ENCODE measurements at places on chromosomes 12 and 14.

DNA sequence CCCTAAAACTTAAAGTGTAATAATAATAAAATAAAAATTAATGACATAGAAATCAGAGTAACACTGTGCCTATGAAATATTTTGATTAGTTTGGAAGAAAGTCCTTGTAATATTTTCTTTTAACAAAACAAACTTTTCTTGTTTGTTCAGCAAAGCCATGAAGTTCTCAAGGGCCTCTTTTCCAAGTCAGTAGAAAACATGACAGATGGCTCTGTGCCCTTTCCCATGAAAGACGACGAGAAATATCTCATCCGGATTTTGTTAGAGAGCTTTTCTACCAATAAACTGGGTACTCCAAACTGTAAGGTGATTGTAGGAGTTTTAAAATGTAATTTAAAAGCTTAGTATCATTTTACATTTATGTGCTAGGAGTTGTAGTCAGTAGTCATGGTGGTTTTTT is 54.5 kb upstream of the ASPG start:
- no peak for DNase-seq

GRCh38 chr14:73333031-73333430 is 95.7 kb downstream of the PAPLN start:
- DNase-seq: no peak

DNA sequence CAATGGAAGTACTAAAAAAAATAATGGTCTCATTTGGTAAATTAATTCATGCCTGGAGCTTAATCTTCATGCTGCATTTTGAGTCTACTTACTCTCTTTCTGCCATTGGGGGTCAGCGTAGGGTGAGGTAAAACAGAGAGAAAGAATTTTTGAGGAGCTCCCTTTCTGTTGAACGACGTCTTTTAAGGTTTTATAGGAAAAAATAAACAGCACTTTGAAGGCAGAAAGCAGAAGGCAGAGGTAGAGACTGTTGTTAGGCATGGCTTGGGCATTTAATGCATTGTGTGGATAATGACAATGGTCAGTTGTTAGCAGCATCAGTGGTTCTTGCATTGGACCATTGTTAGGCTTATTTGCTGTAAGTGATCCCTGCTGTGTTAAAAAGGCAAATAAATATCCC is 557.2 kb upstream of the STXBP6 start:
- no peak for DNase-seq

DNA sequence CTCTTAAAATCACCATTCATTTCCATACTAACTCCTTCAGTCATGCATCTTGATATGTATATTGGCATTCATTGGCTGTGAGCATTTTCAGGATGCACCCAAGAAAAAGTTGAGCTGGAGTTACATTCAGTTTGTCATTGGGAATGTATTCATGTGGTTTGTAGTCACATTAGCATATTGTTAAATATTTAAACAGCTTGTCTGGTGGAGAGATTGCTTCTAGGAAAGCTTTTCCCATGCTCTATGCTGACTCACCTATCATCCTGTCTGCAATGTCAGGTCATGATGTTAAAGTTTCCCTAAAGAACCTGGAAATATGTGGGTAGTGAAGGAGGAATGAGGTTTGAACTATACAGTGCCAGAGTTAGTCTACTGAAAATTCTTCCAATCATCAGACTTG is 583.6 kb downstream of the GALC start:
- no peak for DNase-seq

DNA sequence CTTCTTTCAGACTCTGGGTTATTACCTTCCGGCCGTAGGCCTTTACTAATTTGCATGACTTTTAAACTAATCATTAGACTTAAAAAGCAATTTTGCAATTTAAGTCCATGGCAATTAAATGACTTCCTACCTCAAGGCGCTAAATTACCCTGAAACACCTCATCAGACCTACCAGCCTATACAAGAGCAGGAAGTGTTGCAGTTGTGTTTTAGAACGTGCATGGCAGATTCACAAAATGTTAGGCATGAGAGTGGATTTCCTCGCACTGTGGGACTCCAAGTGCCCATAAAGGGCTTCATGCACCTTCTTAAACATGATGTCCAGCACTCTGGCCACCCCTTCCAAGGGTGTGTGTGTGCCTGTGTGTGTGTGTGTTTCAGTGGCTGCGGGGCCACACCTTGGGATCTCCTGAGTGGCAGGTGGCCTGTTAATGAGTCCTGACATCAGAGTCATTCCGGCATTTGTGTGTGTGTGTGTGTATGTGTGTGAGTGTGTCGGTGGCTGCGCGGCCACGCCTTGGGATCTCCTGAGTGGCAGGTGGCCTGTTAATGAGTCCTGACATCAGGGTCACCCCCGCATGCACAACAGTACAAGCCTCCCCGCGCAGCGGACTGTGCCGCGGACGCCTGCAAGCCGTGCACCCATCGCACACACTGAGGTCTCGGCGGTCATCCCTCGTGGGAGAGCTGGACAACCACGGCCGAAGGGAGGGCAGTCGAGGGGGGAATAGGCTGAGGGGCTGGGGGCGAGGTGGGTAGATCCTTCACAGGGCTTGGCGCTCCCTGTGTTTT is 900 bp downstream of the C2CD5 start:
- DNase-seq: peak; percentile 75

- DNase-seq: no peak
Measured at GRCh38 chr12:22310275-22310674, 24.2 kb downstream of the ST8SIA1 start.

DNA sequence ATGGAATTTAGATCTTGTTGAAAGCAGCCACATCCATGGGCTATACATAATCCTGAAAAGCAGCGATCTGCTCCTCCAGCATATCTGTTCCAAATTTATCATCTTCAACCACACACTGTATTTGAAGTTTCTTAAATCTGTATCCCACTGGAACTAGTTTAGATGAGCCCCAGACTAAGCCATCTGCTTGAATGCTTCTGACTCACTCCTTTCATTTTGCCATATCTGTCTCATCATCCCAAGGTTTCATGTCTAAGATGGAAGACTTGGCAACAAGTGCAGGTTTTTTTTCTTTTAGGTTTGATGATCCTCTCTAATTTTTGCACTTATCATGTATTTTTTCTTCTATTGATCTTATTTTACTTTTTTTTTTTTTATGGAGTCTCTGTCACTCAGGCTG is 54.4 kb upstream of the TMEM263 start:
- DNase-seq: no peak

- no peak for DNase-seq
Measured at GRCh38 chr12:113955109-113955970, 10.8 kb downstream of the RBM19 start.

GRCh38 chr14:45641541-45641940 is 388.5 kb upstream of the MIS18BP1 start:
- DNase-seq: no peak

GRCh38 chr12:87444039-87444438 is 585.2 kb downstream of the C12orf50 start:
- DNase-seq: no peak

DNA sequence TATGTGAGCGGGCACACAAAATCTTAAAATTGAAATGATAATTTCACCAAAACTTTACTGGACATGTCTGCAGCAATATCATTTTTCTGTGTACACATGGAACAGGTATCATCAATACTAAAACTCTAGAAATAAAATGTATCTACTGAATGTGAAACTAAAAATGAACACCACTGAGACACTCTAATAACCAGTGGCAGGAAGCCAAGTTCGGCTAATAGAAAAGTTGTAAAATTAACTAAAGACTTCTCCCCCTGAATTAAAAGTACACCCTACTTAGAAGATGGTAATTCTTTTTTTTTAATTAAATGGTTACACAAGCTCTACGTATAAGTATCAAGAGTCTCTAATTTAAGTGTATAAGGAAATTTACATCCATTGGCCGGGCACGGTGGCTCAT is 227.2 kb downstream of the MED13L start:
- DNase-seq: no peak

DNA sequence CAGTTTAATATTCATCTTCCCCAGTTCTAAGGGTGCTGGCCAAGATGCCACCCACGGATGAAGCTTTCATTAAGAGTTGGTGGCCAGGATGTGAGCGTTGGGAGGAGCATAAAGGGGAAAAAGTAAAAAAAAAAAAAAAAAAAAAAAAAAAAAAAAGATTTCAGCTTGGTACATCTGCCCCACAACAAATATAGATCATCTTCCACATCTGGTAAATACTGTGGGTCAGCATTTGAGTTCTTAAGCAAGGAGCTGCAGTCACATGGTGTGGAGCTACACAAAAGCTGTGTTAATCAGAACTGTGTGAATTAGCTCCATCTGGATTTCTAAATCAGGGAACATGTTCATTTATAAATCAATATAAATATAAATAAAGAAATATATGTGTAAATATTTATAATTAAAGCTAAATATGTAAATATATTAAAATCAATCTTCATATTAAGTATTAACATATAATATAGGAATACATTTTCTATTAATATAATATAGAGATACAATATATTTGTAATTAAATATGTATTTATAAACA is 262.3 kb downstream of the NUAK1 start:
- DNase-seq: no peak

GRCh38 chr14:75267141-75267721 is 11.4 kb upstream of the FOS start:
- DNase-seq: no peak

DNA sequence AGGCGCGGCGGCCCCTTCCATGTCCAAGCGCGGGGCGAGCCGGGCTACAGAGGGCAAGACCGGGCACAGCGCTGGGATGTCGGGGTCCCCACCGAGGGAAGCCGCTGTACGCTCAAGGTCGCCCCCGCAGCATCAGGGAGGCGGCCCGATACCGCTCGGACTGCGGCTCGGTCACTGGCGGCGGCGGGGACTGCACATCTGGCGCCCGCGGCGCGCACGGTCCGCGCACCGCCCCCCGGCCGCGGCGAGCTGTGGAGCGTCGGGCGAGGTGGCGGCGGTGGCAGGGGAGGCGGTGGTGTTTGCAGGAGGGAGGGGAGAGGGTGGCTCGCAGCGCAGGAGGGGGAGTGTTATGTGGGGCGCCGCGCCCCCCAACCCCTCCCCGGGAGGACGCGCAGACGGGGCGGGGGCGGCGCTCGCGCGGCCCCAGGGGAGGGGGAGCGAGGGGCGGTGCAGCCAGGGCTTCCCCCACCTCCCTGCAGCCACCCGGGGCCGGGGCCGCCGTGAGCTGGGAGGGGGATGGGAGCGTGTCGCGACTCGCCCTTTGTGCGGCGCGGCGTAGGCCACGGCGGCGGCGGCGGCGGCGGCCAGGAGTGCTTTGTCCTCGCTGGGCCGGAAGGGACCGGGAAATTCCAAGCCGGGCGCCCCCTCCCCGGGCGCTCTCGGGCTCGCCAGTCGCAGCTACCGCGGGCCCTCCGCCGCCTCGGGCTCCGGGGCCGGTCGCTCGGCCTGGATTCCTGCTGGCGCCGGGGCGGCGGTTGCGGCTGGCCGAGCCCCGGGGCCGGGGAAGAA is at the start of gene NUAK1:
TSS of gene NUAK1 (minus strand) at position 322 of the 789 bp plus-strand sequence. CDS start at position 21, 301 bp downstream.
- peak; percentile 20 for DNase-seq

DNA sequence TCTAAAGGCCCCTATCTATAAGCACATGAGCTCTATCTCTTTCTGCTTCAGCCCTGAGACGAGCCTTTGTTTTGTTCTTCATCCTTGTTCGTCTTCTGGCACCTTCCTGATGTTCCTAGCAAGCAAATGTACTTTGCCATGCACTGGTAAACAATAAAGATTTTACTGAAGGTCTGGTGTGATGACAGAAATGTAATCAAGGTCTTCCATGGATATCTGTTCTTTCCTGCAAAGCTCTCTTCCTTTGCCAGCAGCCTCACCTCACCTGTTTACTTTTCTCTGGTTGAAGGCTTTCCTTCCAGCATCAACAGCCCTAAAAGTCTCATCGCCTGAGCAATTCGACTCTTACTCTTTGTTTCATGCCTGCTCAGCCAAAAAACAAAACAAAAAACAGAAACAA is 330.3 kb downstream of the PCNX1 start:
- no peak for DNase-seq

DNA sequence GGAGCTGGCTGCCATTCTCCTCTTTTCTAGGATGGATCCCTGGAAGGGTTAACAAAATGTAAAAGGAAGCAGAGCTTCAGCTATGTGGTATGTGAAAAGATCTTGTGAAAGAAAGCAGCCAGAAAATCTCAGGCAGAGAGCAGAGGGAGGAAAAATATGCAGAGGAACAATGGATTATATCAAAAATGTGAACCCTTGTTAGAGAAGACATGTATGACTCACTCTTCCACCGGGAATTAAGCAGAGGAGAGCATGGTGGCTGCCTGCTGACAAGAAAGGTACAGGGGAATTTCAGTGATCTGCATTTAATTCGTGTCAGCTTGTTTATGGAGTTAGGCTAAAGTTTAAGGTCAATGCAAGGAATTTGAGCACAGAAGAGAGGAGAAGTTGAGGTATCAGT is 46.3 kb downstream of the KCNA1 start:
- DNase-seq: no peak

DNA sequence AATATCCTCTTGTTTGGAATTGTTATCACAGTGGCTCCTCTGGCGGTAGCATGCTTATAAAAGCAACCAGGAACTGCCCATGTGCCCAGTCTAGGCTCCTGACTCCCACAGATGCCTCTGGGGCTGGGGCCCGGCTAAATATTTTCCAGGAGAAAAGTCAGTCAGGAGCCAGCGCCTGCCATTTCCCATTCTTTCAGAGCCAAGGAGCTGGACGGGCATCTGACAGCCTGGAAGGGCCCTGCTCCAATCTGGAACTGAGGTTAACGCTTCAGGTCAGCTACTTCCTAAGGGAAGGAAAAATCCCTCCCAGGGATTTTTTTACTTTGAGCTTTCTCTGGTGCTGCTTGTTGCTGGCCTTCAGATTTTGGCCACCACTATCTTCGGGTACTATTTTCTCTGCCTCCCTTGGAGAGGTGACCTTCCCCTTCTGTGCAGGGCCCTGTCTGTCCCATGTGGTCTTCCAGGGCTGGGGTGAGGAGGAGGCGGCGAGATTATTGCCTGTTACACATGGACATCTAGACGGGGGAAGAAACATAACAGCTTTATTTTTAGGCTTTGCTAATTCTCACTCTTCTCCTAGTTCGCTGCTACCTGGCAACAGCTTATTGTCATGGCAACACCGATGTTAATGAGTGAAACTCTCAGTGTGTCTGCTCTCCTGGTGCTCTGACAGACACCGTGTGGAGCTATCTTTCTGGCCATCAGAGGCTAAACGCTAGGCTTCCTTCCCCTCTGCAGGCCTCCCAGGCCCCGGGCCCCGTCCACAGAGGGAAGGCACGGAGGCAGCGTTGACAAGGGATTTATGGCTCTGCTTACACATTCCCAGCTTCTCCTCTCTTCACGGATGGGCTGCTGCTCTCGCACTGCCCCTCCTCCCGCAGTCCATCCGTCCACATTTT is 160.4 kb downstream of the CACNA1C start:
- DNase-seq: no peak

- DNase-seq: no peak
Measured at GRCh38 chr14:72787841-72788240, 106.1 kb downstream of the DPF3 start.

GRCh38 chr14:60309867-60310552 is 61.0 kb downstream of the PPM1A start:
- no peak for DNase-seq

All from activated CD4-positive, alpha-beta memory T cell treated with anti-CD3 and anti-CD28 coated beads for 36 hours (primary cell).